SJCRH30 (cell line): ENCODE measurements at places on chromosomes 11 and 22. TPM values are rescaled to one million over a fixed set of nuclear protein-coding genes. Genes with fewer than 3 reads are reported as not detected.
A peak's percentile ranks its signal among the peaks of the same experiment; 100 is the strongest.

The SPTBN2 gene
- 4.8 and 8.5 TPM in 2 replicates for total RNA-seq

The HTR3B gene
- not detected in 2 replicates for total RNA-seq

The NCAM1 gene
- 76.7 and 86.8 TPM in 2 replicates for total RNA-seq

The KRTAP5-1 gene
- total RNA-seq: not detected in 2 replicates

The CRYBB3 gene
- total RNA-seq: not detected in 2 replicates

The CTSC gene
- 34.6 and 37.8 TPM in 2 replicates for total RNA-seq

The UPK3A gene
- total RNA-seq: not detected in 2 replicates

- DNase-seq: peak; percentile 94
- no peaks in the 10 kb centered on the region for H3K27me3 ChIP-seq
- no peaks in the 10 kb centered on the region; the same call in 1 of the 2 replicates for H3K36me3 ChIP-seq
- H3K27ac ChIP-seq: peak overlapping the region; percentile 50
- H3K4me3 ChIP-seq: no peak overlapping the region
These were observed 4.3 kb upstream of the ATP5MGL start for GRCh38 chr22:42644422-42645340.

GRCh38 chr11:68216171-68216938 is 3.3 kb upstream of the KMT5B start:
- H3K36me3 ChIP-seq: no peaks in the 10 kb centered on the region
- no peaks in the 10 kb centered on the region for H3K27me3 ChIP-seq
- no peak overlapping the region for H3K27ac ChIP-seq
- H3K4me3 ChIP-seq: peak overlapping the region; percentile 35
- DNase-seq: peak; percentile 55

GRCh38 chr11:82176365-82176764 is 557.3 kb downstream of the FAM181B start:
- H3K4me1 ChIP-seq: no peaks in the 10 kb centered on the region
- no peak overlapping the region for H3K27ac ChIP-seq
- no peaks in the 10 kb centered on the region for H3K27me3 ChIP-seq

- peaks cover 21% of the 10 kb centered on the region for H3K4me1 ChIP-seq
- peak; percentile 84 for DNase-seq
- no peaks in the 10 kb centered on the region for H3K27me3 ChIP-seq
- peak within 1 kb of the TSS; percentile 48 for H3K4me3 ChIP-seq
- no peaks in the 10 kb centered on the region for H3K36me3 ChIP-seq
These were observed at the start of gene NR1H3 for GRCh38 chr11:47257517-47258316. Gene NR1H3 (plus strand): TSS chr11:47257996. CDS start chr11:47259217, 1,221 bp downstream.

GRCh38 chr22:24379536-24379935 is 47.9 kb upstream of the ADORA2A start:
- DNase-seq: no peak
- no peak overlapping the region for H3K27ac ChIP-seq
- no peaks in the 10 kb centered on the region for H3K4me1 ChIP-seq

GRCh38 chr11:81219661-81220060 is 1514.0 kb downstream of the FAM181B start:
- no peaks in the 10 kb centered on the region for H3K27me3 ChIP-seq
- DNase-seq: peak; percentile 8
- peak overlapping the region; percentile 12; the same call in 1 of the 2 replicates for H3K4me3 ChIP-seq
- peaks cover 12% of the 10 kb centered on the region for H3K4me1 ChIP-seq

DNA sequence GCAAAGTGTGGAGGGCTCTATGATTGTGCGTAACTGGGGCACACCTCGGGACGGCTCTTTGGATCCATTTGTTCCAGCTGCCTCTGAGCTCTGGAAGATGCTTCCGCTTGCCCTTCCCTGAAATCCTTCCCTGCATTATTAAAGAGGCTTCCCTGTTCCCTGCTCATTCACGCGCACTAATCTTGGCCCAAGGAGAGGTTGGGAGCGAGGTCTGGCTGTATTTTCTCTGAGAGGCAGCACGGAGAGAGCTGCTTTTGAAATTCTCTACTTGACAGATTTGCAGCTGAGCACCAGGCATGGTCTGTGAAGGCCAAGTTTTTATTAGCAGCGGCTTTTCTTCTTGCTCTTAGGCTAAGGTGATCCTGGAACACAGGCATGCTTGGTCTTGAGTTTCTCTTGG is 94.8 kb upstream of the NTM start:
- H3K27ac ChIP-seq: no peak overlapping the region
- H3K36me3 ChIP-seq: no peaks in the 10 kb centered on the region
- no peak overlapping the region for H3K4me3 ChIP-seq

DNA sequence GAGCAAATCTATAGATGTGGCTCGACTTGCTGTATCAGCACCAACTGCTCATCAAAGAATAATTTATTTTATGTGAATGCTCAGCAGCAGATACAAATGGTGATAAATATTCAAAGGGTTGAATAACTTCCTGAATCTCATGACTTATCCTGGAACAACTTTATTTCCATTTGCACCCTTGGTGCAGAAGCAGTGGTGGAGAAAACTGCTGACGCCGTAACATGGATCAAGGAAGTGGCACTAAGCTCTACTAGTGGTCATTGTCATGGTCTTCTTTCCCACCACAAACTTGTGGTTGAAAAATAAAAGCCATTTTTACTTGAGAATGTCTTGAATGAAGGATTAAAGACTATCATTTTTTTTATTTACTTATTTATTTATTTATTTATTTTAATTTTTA is 14.6 kb downstream of the MARK2 start:
- no peaks in the 10 kb centered on the region for H3K4me1 ChIP-seq
- no peak overlapping the region for H3K27ac ChIP-seq
- no peak for DNase-seq
- no peak overlapping the region for H3K4me3 ChIP-seq
